Spinal cord (tissue), 10 donors: ENCODE measurements at places on chromosomes 2 and 18. TPM values are rescaled to one million over a fixed set of nuclear protein-coding genes. Genes with fewer than 3 reads are reported as not detected.

GRCh38 chr2:85505551-85506238, 33.3 kb upstream of the MAT2A start:
- no peak for DNase-seq

- DNase-seq = no peak
These were observed 694 bp downstream of the CFAP36 start for GRCh38 chr2:55519938-55520885.

GRCh38 chr18:55179425-55179824, 220.2 kb upstream of the CCDC68 start:
- DNase-seq = no peak

DNA sequence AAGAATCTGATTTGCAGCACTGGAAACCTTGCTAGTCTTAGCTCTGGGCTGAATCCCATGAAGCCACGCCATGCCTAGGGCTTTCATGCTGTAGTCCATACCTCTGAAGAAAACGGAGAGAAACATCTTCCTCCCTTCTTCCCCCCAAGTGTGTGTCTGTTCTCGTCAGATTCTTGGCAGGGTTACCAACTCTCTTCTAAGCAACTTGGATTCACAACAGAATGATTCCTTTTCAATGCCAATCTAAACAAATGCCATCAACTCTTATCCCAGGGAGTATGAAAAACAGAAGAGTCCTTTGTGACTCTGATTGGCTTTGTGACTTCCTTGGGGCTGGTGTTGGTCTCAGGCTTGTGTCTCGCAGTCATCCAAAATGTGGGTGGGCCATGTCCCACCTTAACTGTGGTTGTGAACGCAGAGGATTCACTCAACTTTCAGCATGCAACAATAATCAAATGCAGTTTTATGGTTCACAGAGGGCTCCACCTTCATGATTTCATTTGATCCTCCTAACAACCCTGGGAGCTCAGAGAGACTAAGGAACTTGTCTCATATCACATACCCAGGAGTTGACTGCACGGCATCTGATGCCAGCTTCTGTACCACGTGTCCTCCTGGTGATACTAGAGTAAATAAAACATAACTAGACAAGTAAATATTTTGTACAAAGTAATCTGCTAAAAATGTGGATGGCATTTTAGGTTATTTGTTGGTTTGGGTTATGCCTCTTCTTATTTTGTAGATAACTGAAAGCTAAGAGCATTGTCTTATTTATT, 186.0 kb upstream of the TNP1 start:
- no peak for DNase-seq

DNA sequence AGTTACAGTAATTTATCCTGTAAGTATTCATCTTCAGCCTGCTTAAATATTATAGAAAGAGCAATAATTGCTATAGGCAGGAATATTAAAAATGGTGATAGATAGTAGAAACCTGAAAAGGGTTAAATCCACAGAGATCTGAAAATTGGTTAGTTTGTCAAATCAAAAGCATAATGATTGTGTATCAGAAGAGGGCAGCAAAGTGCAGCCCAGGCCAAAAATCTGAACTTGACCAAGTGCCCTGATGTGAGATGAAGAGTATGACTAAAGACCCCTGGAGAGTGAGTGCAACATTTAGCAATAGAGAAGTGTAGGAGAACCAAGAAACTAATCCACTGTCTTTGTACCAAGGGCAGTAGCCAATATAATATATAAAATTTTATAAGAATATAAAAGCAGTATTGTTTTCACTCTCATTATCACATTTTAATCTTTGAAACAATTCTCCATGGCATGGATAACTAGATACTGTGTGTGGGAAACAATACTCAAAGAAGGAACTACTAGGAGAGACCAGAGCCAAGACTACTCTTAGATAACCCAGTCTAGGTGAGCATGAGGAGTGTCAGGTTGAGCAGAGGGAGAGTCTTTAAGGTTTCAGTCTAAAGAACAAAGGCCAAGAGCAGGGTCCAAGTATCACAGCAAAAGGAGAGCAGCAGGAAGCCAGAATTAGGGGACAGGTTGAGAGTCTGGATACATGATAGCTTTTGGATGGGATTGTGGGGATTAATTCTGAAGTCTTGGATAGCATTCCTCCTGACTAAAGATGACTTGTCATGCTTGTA, 148.7 kb downstream of the CALCRL start:
- DNase-seq = no peak

Gene DSG1
- total RNA-seq = 0.20 TPM
